A549 (cell line): ENCODE measurements at places on chromosomes 12 and 14.

GRCh38 chr12:15763328-15763727 lies 25.9 kb downstream of the EPS8 start:
- DNase-seq = no peak

- DNase-seq = no peak
These were observed 13.9 kb downstream of the DUSP16 start for GRCh38 chr12:12548713-12549112.

DNA sequence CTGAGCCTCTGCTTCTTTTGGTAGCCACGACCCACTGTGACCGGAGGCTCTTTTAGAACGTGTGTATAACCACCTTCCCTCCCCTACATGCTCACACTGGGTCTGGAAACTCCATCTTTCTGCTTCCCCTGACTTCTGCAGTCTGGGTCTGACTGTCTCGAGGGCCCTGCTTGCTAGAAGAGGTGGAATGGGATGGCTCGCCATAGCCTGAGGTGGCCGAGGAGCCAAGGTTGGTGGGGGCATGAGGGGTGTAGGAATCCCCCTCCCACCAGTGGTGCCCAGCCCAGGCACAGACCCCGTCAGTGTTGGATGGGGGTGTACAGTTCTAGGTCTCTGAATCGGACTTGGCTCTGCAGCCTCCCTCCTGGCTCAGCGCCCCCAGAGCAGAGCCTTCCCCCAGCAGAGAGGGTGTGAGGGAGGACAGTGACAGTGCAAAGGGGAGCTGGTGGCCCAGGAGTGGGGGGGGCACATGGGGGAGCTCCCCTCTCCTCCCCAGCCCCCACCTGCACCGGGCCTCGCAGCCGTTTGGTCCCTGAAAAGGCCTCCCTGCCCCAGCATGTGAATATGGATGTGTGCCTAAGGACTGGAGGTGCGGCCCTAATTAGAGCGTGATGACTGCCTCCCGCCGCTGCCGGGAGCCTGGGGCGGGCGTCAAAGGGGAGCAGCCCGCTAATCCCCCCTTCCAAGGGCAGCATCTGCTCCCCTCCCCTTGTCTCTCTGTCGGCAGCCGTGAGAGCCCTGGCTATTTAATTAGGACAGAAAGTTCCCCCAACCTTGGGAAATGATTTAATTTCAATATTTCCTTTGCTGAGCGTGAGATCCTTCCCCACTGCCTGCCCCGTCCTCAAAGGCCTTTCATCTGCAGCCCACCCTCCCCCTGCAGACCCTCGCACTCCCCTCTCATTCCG lies 196.2 kb upstream of the C14orf180 start:
- DNase-seq = no peak

GRCh38 chr12:70774055-70774454 lies 136.8 kb upstream of the PTPRB start:
- DNase-seq = no peak

DNA sequence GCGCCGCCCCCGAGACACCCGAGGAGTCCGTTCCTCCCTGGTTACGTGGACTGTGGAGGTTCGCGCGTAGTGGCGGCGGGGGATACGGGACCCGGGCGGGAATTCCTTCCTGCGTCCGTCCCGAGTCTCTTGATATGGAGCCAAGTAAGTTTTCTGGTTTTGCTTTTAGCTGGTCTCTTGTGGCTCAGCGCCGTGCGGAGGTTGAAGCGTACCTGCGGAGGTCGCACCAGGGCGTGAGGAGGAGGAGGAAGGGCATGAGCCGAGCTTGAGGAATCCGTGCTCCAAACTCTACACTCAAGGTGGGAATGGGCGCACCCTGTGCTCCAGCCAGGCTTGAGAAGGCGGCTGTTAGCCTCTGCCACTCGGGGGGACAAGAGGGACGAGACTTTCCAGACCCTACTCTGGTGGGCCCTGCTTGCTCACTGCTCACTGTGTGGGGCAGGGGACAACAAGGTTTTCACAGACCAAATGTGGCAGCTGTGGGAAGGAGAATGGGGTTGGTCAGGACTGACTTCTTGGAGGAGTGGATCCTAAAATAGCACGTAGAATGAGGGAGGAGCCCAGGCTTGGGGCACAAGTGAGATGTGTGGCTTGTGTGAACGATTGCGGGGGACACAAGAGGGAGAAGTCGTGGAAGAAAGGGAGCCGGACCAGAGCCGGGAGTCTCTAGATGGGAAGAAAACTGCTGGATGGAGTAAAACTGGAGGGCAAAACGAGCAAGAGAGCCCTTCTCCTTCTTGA lies 577 bp downstream of the ATG101 start:
- DNase-seq = no peak

DNA sequence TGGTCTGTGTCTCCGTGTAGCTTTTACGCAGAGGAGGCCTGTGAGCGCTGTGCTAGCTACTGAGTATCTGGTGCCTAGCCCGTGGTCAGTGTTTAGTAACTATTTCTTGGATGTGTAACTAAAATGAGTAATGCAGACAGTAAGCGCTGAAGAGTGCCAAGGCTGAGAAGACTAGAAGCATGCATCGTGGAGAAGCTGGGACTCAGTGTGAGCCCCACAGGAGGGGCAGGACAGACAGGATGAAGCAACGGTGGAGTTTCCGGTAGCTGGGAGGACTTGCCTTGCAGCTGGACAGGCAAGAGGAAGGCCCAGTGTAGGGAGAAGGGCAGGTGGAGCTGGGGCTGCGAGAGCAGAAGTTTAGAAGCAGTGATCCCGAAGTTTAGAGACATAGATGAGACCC lies 233.4 kb upstream of the FKBP4 start:
- DNase-seq = no peak

- no peak for DNase-seq
These were observed 48.1 kb upstream of the VASH1 start for GRCh38 chr14:76713121-76713520.

- no peak for DNase-seq
These were observed 6.3 kb downstream of the RFLNA start for GRCh38 chr12:124301084-124301654.

DNA sequence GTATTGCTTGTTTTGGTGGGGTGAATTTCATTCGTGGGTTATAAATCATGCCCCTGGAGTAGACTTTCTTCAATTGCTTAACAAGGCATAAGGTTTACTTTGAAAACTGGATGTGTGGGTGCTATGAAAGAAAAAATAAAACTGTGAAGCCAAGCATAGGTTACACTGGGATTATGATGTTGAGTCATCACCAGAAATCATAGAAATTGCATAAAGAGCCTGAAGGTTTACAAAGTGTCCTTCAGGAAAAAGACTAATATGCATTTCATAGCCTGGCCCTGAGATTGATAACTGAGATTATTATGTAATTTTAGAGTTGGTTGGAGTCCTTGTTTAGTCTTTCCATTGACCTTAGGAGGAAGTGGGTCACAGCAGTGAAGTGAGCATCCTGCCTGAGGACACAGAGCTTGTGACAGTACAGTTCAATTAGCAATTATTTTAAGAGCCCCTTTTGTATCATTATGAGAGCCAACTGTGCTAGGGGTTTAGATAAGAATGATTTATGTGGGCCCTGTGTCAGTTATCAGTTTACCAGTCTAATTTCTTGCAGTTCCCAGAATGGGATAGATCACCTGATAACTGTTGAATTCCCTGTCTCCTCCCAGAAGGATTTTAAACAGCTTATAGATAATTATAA lies 13.6 kb downstream of the LRRK2 start:
- peak; percentile 16 for DNase-seq

GRCh38 chr12:105235281-105235731 lies 668 bp downstream of the APPL2 start:
- no peak for DNase-seq

GRCh38 chr12:33129500-33129899 lies 232.9 kb upstream of the PKP2 start:
- DNase-seq = no peak

GRCh38 chr14:70239802-70240201 lies 51.1 kb upstream of the SLC8A3 start:
- no peak for DNase-seq

DNA sequence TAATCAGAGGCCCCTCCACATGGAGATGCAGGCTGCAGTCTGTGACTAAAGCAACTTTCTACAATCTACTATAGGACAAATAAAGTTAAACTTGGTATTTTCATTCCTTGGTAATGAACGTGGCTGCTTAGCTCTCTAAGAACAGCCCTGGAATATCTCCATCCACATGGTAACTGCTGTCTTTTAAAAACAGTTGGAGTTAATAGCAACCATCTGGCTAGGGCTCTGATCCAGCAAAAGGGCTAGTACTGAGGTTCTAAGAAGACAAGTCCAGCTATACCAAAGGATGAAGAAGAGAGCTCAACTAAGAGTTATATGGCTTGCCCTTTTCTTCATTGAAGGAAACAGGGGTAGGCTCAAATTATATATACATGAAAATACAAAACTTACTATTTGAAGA lies 920.1 kb downstream of the FLRT2 start:
- DNase-seq = no peak

GRCh38 chr12:111057701-111058425 lies 137.5 kb upstream of the MYL2 start:
- no peak for DNase-seq

DNA sequence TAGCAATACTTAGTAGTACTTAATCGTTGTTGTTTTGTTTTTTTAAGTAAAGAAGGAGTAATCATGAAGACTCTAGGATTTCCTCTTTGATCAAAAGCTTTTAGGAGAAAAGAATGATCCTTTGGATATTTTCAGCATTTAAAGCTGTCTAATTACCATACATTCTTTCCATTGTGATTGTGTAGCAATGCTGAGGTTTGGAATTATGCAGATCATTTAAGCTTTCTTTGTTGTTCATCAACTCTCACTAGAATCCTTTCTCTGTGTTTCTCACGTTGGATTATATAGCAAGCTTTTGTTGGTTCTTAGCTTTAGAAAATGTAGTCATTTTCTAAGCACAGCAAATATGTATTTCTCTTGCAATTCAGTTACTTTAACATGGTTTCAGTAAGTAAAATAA lies 25.8 kb downstream of the CCDC91 start:
- DNase-seq = no peak

DNA sequence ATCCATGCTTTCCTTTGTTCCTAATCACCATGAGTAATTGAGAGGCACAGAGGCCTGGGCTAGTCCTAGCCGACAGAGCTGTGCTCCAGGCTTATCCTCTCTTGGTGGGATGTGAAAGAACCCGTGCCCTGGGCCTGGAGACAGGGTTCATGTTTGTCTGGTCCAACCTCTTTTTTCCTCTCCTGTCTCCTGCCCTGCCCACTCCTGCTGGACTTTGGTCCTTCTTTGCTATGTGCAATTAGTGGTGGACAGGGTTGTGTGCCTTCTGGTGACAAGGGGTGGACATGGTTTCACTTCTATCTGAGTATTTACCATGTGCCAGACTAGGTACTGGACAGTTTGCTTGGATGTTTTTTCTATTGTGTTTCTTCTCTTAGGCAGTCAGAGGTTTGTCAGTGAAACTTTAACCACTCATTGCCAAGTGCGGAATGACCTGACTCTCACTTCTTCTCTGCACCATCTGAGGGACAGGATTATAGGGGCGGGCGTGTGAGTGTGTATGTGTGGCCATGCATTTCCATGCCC lies 126.1 kb downstream of the SMOC1 start:
- no peak for DNase-seq
